ENCODE measurements at places on chromosomes 1 and 21.

DNA sequence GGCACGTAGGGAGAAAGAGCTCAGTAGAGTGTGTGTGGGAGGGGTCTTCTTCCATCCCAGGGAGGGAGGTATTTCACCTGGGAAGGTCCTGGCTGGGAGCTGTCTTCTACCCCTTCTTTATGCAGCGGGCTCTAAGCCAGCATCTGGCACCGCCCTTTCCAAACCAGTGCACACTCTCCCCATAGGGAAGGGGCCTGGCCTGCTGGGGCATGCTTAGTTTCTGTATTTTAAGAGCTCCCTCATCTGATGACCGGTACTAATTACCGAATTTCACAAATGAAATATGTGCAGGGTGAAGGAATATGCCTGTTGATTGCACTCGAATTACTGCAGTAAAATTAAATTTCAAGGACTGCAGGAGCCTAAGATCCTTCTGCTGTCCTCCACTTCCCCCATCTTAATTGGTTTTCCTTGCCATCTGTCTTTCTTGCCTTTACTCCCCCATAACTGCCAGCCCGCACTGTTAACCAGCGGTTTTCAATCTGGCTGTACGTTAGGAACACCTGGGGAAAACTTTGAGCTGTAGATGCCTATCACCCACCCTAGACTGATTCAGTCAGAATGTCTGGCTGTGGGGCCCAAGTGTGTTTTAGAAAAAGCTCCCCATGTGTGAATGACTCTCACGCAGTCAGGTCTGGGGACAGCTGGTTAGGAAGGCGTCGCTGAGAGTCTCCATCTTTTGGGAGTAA lies 20.1 kb downstream of the GALNT2 start:
- DNase-seq = no peak

- no peak for DNase-seq
Measured at GRCh38 chr1:226149806-226150205, 36.7 kb downstream of the ACBD3 start.

- no peak for DNase-seq
Measured at GRCh38 chr1:34808051-34808810, 15.4 kb downstream of the GJA4 start.

- DNase-seq = peak; percentile 83
Measured at GRCh38 chr1:247390116-247390791, 25.7 kb upstream of the NLRP3 start.

- no peak for DNase-seq
Measured at GRCh38 chr21:23939369-23940065, 1667.8 kb downstream of the MRPL39 start.

DNA sequence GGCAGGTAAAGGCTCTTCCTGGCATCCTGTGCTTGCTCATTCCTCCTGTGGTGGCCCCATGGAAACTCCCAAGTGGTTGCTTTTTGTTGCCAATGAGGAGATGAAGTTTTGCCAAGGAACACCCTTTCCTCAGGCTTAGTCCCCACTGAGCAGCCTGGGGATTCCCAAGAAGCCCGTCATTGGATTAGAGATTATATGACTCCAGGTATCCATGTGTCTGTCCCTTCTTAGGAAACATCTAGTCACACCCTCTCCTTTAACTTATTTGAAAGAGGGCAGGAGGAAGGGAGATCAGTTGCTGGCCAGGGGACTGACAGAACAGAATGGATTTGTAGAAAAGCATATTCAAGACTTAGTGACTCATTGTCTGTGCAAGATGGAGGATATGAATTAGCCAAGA lies 3.8 kb upstream of the LCE3A start:
- DNase-seq = no peak

DNA sequence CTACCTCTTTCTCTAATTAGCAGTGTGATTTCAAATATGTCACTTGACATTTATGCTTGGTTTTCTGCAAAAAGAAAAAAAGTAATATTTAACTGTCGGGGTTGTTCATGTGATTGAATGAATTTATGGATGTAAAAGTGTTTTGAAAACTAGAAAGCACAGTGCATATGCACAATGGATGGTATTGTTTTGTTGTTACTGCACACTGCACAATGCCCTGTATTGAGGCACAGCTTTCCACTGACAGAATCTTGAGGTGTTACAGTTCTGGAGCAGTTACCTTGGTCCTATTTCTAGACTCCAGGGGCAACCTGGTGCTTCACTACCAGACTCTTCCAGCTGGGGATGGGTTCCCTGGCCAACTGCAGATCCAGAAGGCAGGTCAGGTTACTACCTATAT lies 116.8 kb upstream of the L1TD1 start:
- no peak for DNase-seq

DNA sequence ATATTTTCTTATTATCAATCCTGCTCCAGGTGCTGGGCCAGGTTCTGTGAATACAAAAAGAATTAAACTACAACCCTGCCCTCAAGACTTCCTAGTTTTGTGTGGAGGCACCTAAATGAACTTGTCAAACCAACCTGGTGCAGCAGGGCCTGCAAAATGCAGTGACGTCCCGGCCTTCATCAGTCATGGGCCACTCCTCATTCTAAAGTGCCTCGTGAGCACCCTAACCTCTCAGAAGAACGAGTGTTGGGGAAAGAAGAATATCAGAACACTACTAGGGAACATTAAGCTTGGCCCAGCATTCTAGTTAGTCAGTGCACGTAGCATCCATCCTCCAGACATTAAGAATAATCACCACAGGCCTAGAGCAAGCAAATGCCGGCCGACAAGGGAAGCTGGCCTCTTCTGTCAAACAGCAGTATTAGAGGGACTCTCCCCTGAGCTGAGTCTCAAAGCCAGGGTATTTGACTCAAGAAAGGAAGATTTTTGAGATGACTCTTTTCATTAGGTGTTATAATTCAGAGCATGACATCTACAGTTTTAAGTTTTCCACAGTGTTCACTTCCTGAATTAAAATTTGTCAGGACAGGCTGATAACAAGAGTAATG lies 137.9 kb downstream of the SLC45A1 start:
- DNase-seq = no peak

Measured in SHP77 (cell line).